ENCODE measurements at places on chromosomes 3 and 15.

GRCh38 chr3:66836363-66837152 lies 161.5 kb upstream of the KBTBD8 start:
- no peak for DNase-seq

- no peak for DNase-seq
Observed at GRCh38 chr3:34361921-34362320, 563.5 kb downstream of the PDCD6IP start.

DNA sequence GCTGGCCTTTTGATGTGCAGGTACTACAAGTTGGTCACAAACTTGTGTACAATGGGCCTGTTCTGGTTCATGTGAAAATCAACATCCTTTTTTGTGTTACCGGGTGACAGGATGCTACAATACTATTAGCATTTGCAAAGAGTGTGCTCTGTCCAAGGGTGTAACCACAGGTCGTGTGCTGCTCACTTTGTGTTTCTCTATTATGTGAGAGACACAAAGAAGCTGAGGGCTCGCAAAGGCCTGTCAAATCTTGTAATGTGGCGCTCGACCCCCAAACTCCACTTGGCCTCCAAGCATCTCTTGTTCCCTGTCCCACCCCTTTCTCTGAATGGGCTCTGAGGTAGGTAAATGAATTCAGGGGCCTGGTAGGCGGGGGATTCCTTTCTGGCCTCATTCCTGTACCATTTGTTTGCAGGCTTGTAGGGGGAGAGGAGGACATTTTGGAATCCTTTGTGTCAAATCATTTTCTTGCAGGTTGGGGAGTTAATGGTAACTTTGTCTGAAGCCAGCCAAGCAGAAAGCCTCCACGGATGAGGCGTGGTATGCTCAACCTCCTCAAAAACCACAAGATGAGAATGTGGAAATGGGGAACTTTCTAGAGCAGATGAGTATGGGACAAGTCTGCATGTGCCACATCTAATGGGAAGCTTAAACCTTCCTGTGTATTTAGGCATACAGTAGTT lies 109.1 kb downstream of the OPA1 start:
- DNase-seq, result no peak

DNA sequence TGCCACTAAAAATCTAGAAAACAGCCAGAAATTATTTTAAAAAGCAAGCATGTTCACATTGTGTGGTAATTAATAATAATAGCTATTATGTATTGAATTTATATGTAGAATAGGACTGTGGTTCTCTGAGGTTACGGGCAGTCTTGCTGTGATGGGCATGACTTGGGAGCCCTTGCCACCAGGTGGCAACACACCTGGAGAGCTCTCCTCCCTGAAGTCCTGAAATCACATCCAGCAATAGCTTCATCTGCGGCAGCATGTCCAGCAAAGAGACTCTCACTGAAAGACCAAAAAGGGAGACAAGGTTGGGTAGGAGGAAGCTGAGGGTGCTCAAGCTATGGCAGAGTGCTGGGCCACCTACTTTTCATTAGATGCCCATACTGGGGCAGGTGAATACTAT lies 206.8 kb upstream of the IL12A start:
- DNase-seq, result peak; percentile 3

GRCh38 chr15:69499521-69500211 lies 47.0 kb downstream of the RPLP1 start:
- DNase-seq, result no peak

DNA sequence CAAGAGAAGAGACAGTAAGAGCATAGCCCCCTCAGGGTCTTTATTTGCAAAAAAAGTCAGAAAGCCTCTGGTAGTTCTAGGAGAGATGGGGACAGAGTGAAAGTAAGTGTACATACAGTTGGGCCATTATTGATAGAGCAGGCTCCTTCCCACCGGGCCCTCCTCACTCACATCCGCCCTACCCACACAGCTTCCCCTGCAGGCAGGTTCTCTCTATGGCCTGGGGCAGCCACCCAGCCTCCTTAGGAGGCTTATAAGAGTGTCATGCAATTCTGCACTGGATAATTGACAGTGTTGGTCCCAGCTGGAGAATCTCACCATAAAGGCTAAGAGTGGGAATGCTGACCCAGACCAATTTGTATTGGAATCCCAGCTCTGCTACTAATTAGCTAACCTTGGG lies 49.5 kb downstream of the SLC30A4 start:
- no peak for DNase-seq

DNA sequence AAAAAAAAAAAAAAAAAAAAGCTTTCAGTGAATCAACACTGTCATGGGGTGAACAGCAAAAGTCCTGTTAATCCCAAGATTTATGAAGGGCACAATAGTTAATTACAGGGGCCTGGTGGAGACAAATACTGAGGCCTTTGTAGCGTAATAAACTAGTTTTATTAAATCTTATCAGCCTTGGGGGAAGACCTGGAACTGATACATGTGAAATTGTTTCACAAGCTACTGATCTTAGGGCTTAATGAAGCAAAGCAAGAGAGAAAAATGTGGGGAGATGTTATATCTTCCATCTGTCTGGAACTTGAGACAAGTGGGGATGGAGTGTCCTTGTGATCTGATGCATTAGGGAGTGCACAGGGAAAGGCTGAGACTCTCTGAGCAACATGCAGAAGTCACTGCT lies 47.9 kb upstream of the OSBPL11 start:
- no peak for DNase-seq

GRCh38 chr15:85474700-85475316 lies 94.4 kb downstream of the AKAP13 start:
- no peak for DNase-seq

GRCh38 chr3:127233371-127233770 lies 40.4 kb downstream of the PRR23E start:
- DNase-seq, result no peak

- DNase-seq, result no peak
Observed at GRCh38 chr3:134614955-134615354, 35.9 kb downstream of the KY start.

DNA sequence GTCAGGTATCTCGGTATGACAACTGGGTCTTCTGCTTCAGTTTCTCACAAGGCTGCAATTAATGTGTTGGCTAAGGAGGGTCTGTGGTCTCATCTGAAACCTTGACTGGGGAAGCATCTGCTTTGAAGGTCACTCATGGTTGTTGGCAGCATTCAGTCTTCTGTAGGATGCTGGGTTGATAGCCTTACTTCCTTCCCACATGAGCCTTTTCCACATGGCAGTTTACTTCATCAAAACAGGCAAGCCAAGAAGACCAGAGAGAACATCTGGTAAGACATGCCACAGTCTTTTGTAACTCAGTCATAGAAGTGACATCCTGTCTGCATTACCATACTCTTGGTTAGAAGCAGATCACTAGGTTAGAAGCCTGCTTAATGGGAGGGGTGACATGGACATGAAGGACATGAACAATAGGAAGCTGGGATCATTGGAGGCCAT lies 49.5 kb downstream of the CMC1 start:
- DNase-seq, result no peak

- no peak for DNase-seq
Observed at GRCh38 chr15:91938136-91938535, 84.6 kb downstream of the SLCO3A1 start.

DNA sequence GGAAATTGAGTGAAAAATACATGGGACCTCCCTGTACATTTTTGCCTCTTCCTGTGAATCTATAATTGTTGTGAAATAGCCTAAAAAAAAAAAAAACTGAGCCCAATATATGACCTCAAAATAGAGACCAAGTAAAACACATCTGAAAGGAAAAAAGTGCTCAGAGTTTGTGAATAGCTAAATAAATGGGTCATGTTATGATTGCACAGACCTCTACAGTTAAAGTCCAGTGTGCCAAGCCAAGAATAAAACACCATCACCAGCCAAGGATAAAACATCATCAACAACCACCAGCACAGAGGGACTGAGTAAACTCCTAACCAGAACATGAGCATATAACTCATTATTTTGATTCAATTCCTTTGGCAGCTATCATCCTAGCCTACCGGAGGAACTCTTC lies 115.6 kb upstream of the AGTR1 start:
- DNase-seq, result no peak

DNA sequence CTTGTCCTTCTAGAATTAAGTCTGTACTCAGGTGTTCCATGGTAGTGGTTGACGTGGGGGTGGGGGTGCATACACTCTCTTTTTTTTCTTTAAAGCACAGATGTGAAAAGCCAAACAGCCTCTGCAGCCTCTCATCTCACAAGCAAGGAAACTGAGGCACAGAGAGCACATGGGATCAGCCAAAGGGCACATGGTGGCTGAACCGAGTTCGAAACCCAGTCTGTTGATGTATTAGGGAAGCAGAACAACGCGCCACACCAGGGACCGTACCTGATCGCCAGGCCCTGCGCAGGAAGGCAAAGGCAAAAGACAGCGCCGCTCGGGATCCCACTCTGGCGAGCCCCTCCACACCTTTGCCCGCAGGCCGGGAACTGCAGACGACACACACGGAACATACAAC lies 47.3 kb downstream of the HERC2 start:
- DNase-seq, result no peak

DNA sequence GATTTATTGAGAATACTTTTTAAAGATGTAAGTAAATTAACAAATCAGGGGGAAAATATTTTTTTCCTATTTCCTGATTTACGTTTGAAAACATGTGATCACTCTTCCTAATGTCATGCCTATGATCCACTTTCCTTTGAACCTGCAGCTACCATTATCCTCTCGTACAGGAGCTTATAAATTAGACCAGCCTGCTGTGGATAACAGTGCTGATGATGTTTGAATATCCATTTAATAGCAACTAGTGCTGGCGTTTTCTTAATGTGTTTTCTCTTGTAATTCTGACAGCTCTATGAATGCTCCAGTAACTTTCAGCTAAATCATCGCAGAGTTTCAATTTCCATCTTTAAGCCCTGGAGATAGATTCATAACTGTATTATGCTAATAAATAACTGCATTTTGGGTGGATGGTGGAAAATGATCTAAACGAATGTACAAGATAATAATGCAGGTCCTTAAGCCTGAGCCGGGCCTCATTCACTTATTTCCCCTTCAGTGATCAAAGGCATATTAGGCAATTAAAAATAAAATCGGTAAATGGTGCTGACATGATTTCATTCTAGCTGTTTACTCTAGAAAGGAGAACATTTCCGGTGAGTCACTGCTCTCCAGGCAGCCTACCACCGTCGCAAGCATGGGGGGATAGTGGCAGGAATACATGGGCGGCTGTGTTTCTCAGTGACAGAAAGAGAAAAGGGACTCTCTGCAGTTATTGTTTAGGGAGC lies 58.5 kb upstream of the SLC24A5 start:
- DNase-seq, result no peak

DNA sequence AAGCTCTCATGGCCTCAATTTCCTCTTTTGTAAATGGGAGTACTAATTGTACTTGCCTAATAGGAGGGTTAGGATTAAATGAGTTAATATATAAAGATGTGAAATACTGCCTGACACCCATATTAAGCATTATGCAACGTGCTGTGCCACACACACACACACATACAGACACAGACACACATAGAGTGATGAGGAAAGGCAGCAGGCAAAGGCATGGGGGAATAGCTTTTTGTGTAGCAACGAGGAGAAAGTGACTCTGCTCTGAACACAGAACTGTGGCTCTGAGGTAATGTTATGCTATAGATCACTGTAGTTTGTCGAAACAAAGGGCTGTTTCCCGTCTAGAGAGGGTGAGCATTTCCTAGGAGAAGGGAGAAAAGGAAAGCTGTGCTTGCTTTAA lies 233.3 kb upstream of the SLCO3A1 start:
- DNase-seq, result no peak

DNA sequence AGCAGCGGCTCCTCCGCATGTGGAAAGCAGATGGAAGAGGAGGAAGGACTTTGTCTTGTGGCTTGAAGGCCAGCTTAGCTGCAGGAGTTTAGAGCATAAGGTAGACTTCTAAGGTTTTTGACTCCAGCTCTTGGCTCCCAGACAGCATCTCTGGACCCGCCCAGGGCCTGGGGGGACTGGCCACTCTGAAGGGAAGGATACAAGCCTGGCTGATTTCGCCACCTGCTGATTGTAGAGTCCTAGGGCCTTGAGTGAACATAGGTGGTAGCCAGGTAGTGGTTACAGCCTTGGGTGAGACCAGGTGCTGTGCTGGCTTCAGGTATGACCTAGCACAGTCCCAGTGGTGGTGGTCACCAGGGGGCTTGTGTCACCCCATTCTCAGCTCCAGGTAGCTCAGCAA lies 48.4 kb upstream of the RPL35A start:
- DNase-seq, result no peak

- DNase-seq, result no peak
Observed at GRCh38 chr3:94927175-94927574, 864.3 kb downstream of the NSUN3 start.

DNA sequence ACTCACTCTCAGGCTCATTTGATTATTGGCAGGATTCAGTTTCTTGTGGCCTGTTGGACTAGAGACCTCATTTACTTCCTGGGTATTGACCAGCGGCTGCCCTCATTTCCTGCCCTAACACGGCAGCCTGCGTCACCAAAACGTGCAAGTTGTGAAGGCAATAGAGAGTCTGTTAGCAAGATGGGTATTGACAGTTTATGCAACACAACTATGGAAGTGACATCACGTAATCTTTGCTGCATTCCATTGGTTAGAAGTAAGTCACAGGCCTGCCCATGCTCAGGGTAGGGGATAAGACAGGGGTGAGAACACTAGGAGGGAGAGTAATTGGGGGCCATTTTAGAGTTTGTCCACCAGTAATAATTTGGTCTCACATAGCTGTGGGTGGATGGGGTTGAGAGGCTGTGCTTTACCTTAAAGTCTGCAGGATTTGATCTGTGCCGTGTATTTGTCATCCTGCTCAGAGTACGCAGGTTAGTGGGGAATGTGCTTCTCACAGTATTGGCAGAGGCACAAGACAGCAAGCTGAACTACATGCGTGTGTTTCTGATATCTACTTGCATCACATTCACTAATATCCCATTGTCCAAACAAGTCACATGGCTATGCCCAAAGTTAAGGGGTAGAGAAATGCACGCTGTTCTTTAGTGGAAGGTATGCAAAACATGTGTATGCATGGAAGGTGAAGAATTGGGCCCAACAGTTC lies 83.3 kb downstream of the EDEM1 start:
- DNase-seq, result no peak

- DNase-seq, result no peak
Observed at GRCh38 chr3:151443583-151443982, 17.3 kb downstream of the IGSF10 start.

DNA sequence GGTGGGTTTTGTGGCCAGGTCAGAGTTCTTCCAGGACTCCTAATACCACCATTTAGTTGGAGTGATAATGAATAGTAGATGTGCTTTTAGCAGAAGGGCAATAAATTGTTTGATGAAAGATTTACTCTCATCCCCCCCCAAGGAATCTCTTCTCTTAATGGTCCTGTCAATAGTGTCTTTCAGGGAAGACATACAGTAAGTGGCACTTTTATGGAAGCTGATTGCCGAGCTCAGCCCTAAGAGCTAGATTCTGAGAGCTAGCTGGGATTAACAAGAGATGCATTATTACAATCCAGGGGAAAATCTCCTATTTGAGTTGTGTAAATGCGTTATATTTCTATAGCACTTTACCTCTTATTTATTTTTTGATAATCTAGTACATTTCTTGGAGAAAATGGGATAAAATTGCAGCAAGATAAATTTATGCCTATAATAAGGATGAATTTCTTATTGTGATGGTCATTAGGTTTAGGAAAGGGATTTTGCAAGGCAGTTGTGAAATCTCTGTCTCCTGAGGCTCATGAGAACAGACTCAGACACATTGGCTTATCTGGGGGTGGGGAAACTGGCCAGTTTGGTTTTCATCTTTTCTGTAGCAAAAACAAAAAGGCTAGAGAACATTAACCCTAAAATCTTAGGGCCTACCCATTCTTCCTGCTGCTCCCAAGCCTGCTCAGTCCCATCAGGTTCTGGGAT lies 41.6 kb upstream of the CLSTN2 start:
- no peak for DNase-seq

- no peak for DNase-seq
Observed at GRCh38 chr3:70182166-70182565, 130.3 kb downstream of the MDFIC2 start.

- DNase-seq, result no peak
Observed at GRCh38 chr15:99146661-99147060, 41.8 kb downstream of the SYNM start.
